ENCODE measurements at places on chromosomes 11 and 22.

- DNase-seq = no peak
Observed at GRCh38 chr11:125454047-125454446, 42.0 kb downstream of the FEZ1 start.

GRCh38 chr11:61532134-61533038 lies 23.8 kb downstream of the LRRC10B start:
- DNase-seq = peak; percentile 70

DNA sequence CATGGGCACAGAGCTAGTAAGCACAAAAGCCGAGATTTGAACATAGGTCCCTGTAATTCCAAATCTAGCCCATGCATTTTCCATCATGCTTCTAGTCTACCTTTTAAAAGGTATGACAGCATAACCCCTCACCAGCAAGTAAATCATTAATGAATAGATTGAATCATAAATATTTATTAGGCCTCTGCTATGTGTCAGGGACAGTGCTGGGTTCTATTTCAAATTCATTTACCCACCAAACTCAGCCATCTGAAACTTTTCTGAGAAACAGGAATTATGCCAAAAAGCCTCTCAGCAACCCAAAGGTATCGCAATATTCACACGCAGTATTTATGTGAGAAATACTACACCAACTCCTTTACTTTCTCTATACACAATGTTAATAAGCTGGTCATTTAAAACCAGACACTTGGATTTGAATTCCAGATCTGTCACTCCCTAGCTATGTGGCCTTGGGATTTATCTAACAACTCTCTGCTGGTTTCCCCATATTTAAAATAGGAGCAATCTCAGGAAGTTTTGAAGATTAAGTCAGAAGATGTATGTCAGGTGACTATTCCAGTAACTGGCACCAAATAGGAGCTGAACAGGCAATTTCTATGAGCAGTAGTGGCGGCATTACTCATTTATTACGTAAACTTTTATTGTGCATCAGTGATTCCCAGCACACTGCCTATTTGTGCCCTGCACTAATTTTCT lies 191.4 kb downstream of the TENM4 start:
- no peak for DNase-seq

GRCh38 chr11:12552692-12553091 lies 121.5 kb upstream of the TEAD1 start:
- no peak for DNase-seq

DNA sequence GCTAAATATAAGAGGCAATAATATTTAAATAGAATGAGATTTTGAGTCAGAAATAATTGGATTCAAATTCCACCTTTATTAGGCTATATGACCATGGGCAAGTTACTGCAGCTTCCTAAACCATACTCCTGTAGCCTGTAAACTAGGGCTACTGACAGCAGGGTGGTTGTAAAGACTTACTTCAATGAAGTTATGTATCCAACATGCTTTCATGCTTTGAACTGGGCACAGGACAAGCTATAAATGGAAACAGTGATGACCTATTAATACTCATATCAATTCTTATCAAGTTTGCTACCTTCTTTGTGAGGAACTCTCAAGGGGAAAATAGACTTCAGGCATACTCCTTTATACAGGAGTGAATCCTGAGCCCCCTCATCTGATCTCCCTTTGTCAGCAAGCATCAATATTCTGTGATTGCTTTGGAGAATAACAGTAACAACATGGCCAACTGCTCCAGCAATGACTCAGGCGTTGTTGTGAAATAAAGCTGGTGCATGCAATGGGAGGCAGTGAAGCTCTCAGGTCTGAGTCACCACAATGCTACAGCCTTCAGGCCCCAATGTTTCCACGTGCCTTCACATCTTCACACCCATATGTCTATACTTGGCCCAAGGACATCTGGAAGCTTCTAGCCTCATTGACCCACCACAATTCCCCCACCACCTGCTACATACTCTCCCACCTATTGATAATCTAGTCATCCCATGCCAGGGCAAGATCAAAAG lies 102.5 kb downstream of the KCNA4 start:
- DNase-seq = no peak

DNA sequence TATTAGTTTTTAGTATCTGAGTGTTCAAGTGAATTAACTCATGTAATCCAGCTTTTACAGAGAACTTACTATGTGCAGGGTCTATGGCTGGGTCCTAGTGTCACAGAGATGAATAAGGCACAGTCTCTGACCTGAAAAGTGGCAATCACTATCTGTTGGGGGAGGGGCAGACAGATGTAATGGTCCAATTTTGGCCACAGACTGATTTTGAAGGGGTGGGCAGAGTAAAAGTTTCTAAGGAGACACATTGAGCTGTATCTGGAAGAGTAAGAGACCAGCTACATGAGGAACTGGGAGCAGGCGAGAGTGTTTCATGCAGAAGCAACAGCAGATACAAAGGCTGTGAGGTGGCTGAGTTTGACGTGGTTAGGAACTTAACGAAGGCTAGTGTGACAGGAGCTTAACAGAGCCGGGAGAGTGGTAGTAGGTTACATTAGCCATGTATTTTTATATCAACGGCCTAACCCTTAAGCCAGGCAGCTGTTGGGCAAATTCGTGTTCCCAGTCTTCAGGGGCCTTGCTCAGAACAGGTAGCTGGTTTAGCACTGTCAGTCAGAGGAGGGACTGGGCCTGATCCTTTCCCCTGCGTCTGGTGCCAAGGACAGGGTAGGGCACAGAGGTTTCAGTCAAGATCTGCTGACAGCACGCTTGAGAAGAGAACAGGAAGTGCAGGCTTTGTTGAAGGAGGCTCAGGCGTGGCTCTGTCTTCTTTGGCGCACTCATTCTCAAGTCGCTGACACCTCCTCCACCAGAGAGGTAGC lies 1.4 kb upstream of the STIM1 start:
- no peak for DNase-seq

DNA sequence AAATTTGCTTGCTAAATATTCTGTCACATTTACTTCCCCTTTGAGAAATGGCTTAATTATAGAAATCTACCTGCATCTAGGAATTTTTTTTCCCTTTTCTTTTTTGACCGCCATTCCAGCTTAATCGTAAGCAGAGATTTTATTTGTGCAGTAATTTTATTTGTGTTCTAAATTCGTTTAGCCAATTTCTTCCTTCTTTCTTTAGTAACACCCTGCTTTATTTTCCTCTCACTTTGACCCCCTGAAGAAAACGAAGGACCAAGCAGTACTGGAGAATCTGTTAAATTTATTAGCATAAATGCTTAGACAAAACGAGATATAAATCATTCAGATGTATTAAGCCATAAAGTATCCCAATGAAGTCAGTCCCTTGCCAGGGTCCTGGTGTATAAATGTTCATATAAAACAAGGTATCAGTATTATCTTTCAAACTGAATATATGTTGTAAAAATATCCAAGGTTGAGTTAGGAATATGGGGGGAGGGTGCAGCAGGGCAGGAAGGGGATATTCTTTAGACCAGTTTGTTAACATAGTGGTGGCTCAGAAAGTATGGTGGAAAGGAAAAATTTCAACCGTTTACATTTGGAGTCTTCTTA lies 5.1 kb upstream of the WT1 start:
- no peak for DNase-seq

DNA sequence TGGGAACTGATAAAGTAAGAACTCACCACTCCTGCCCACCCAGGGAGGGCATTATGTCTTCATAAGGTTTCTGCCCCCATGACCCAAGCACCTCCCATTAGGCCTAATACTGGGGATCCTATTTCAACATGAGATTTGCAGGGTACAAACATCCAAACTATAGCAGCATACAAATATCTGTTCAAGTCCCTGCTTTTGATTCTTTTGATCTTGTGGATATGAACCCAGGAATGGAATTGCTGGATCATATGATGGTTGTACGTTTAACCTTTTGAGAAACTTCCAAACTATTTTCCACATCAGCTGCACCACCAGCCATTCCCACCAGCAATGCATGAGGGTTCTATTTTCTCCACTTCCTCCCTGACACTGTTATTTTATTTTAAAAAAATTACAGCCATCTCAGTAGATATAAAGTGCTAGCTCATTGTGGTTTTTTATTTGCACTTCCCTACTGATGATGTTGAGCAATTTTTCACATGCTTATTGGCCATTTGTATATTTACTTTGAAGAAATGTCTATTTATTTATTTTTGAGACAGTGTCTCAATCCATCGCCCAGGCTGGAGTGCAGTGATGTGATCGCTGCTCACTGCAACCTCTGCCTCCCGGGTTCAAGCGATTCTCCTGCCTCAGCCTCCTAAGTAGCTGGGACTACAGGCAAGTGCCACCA lies 7.1 kb upstream of the ATG16L2 start:
- DNase-seq = no peak

DNA sequence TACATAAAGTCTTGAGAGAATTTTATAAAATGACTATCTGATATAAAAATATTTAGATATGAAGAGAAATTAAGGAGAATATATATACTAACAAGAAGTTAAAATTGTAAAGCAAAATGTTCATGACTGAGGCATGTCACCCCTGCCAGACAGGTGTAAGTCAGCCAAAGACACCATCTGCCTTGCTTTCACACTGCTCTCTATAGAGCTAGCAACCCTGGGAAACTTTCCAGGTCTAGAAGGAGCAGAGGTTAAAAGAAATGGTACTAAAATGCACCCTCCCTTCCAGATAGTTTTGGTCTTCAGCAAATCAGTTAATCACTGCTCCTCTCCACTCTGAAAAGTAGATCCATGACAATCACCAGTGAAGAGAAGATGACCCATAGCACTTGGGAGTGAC lies 16.5 kb downstream of the PPP2R1B start:
- DNase-seq = no peak

DNA sequence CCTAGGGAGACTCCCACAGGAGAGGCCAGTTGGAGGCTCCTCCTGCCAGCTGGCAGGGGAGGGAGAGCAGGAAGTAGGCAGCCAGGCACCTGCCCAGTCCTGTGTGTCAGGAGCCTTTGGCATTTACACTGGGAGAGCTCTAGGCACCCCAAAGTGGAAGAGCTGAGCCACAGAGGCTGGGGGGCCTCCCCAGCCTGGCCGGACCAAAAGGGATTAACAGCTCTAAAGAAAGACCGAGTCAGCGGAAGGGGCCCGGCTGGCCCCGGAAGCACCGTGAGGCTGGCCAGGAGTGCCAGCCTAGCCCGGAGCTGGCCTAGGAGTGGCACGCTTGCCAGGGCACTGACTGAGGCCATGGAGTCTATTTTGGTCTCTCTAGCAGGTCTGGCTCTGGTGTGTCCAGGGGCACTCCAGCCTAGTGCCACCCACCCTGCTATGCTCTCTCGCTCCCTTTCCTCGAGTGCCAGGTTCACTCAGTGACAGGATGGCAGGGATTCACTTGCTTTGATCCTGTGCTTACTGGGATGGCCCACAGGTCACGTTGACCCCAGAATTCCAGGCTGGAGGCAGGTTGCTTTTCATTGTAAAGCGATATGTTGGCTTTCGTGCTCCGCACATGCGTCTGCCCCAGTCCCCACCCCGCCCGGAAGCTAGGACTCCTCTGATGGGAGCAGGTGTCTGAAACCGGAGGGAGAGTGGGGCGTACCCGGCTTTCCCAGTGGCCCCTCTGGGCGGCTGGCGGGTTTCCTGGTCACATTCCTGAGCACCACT lies 3.3 kb upstream of the KMT5B start:
- DNase-seq = no peak

DNA sequence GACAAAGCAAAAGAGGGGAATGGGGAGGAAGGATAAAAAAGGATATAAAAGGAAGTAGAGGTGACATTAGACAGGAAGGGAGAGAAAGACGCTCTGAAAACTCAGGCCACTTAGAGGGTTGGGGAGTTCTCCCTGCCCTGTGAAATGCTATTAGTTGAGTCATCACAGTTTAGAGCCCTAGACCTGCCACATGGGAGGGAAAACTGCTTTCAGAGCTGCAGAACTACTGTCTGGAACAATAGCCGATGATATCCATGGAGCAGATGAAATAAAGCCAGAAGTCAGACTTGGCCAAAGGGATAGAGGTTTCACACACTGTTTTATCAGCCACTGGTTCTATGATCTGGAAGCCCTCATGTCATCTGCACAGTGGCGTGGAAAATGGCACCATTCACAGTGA lies 157.9 kb downstream of the NCAM1 start:
- no peak for DNase-seq

- no peak for DNase-seq
Observed at GRCh38 chr22:47207387-47207786, 444.9 kb downstream of the TBC1D22A start.

GRCh38 chr11:2472428-2473186 lies 27.8 kb downstream of the KCNQ1 start:
- no peak for DNase-seq

DNA sequence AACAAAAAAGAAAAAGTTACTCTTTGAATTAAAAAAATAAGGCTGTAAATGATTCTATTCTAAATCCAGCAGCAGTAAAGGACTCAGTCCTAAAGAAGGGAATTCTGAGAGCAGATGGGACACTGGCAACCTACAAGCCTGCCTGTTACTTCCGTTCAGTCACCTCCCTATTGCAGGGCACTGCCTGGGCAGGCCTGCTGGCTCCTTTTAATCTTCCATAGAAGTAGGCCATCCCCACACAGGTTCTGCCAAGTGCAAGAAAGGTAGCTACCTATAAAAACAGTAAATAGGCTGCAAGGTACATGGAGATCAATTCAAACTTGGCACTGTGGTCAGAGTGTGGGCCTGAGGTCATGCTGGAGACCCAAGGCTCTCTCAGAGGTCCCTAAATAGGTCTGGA lies 136.4 kb downstream of the TRIM44 start:
- DNase-seq = no peak

DNA sequence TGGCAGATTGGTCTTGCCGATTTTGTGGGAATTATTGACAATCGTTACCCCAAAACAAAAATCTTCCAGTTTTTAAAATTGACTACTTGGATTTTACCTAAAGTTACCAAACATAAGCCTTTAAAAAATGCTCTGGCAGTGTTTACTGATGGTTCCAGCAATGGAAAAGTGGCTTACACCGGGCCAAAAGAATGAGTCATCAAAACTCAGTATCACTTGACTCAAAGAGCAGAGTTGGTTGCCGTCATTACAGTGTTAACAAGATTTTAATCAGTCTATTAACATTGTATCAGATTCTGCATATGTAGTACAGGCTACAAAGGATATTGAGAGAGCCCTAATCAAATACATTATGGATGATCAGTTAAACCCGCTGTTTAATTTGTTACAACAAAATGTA lies 37.2 kb downstream of the IGLL1 start:
- no peak for DNase-seq

GRCh38 chr11:36500315-36500721 lies 9.8 kb downstream of the TRAF6 start:
- DNase-seq = no peak

- DNase-seq = no peak
Observed at GRCh38 chr11:9957072-9957471, 293.2 kb downstream of the SWAP70 start.

- DNase-seq = peak; percentile 29
Observed at GRCh38 chr11:128179512-128179911, 407.8 kb downstream of the ETS1 start.

- no peak for DNase-seq
Observed at GRCh38 chr11:119166368-119167076, 2.0 kb upstream of the NLRX1 start.

DNA sequence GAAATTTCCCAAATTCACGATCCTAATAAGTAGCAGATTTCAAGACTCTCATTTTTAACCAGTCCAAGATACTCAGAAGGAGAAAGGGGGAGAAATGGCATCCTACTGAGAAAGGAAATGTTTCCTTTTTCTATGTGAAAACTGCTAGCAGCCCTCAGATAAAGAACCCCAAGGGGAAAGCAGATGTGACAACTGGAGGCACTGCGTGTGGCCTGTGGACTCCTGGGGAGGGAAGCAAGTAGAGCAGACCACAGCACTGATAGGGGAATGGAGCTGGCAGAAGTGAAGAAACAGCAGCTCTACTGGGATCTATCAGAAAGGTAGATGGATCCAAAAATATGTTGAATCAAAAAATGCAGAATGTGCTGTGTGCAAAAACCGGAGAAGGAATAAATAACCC lies 239.7 kb upstream of the API5 start:
- no peak for DNase-seq
